Activated naive CD4-positive, alpha-beta T cell treated with anti-CD3 and anti-CD28 coated beads, Interleukin-2, amount 10 ng/mL, durations not matched to agents 7 days and 5 days (primary cell): ENCODE measurements at places on chromosomes 4 and X.

GRCh38 chr4:1927675-1928074, 56.5 kb downstream of the NSD2 start:
- no peak for DNase-seq

DNA sequence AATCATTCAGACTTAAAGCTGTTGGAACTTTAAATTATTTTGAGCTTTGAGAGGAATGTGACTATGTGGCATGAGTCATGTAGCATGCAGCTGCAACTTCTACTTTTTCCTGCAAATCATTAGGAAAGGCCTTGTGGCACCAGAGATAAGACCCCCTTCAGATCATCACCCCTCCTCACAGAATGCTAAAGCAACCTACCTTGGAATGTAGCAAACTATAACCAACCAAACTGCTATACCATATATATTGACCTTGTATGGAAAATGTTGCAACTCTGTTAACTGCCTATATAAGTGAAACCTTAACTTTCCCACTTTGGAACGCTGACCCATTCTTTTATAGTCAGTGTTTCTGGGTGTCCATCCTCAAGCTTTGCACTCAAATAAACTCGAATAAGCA, 32.0 kb downstream of the ATXN3L start:
- no peak for DNase-seq

GRCh38 chrX:128460835-128461234, 408.6 kb upstream of the ACTRT1 start:
- DNase-seq = no peak

DNA sequence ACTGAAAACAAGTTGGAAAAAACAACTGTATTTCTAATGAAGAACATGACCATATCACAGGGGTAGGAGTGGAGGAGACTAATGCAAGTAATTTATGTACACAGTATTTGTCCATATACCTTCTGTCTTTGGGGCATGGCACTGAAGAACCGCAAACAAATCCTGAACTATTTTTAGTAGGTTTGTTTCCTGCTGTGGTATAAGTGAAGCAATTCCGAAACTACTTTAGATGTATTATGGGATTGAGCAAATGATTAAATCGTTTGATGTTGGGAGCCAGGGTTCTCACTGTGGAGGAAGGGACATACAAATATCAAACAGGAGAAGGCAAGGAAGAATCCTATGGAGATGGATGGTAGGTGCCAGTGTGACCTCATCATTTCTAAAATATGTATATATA, 18.9 kb upstream of the SH3KBP1 start:
- no peak for DNase-seq

- no peak for DNase-seq
Measured at GRCh38 chr4:168059251-168059650, 33.1 kb upstream of the ANXA10 start.

- no peak for DNase-seq
Measured at GRCh38 chr4:42420140-42420539, 22.9 kb downstream of the SHISA3 start.

- no peak for DNase-seq
Measured at GRCh38 chr4:140236654-140237169, 82.7 kb upstream of the MAML3 start.

GRCh38 chr4:2415881-2416563, 2.4 kb downstream of the ZFYVE28 start:
- DNase-seq = no peak

GRCh38 chrX:155314260-155314659, 20.2 kb downstream of the CLIC2 start:
- DNase-seq = no peak

DNA sequence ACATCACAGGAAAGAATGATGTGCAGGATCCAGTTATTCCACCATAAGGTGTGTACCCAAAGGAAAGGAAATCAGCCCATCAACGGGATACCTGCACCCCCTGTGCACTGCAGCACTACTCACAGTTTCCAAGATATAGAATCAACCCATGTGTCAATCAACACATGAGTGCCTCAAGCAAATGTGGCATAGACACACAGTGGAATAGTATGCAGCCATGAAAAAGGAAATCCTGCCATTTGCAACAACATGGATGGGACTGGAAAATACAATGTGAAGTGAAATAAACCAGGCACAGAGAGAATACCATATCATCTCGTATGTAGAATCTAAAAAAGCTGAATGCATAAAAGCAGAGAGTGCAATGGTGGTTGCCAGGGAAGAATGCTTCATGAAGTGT, 53.3 kb downstream of the DHRSX start:
- no peak for DNase-seq

DNA sequence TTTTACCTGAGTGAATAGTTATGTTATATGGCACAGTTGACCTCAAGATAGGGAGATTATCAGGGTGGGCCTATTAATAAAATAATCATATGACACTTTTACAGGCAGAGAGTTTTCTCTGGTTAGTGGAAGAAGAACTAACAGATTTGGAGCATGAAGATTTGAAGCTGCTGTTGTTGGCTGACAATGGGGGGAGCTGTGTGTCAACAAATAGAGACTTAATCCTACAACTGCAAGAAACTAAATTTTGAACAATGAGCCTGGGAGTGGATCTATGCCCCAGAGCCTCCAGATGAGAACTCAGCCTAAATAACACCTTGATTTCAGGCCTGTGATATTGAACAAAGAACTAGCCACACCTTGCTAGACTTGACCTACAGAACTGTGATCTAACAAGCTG, 7.2 kb upstream of the CCSER1 start:
- DNase-seq = no peak

- no peak for DNase-seq
Measured at GRCh38 chr4:88148560-88148959, 9.9 kb downstream of the ABCG2 start.

DNA sequence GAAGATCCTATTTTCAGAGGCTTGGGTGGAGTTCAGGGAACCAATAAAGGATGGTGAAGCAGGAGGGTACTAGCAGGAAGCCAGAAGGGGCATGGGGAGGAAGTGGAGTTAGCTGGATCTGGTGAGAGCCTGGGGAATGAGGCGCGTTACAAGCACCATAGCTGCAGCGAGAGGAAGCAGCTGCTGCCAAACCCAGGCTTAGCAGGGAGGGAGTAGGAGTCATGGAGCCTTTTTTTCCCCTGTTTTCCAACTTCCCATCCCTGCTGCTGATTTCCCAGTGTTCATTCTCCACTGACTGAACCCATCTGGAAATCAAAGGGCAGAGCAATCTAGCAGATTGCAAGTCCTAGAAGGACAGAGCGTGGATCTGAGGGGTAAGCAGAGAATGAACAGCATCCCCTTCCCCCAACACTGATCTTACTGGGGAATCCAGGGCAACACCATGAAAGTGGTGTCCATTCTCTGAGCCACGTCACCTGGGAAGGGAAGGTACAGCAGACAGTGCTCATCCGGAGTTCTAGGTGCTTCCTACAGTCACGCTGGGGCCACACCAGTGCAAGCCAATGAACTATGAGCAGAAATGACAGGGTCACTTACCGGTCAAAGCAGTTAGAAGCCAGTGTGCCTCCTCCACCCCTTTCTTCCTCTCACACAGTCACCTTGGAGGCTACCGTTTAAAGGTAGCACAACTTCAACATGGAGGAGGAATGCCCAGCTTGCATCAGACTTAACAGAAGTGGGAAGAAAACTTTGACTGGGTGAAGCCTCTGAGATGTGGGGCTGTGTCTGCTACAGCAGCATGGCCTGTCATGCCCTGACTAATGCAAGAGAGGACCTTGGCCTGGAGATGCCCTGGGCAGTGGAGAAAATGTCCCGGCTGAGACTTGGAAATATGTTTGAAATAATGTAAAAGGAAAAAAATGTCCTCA, 36.7 kb downstream of the SMIM20 start:
- no peak for DNase-seq

- DNase-seq = peak; percentile 59
Measured at GRCh38 chrX:103215425-103215991, 600 bp downstream of the BEX4 start.

DNA sequence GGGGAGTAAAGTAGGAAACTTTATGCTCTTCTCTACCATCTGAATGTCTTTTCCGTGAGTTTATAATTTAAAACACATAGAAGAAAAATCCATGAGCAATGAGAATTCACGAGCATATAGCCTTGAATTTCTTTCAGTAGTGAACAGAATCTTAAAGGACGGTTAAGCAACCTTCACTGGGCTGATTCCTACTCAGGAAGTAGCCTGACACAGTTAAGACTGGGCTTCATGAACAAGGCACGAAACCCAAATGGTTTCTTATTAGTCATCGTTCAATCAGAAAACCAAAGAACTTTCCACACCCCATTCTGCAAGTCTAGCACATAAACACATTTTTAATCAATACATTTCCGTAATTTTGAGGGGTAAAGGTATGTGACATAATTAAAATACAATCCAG, 95.8 kb downstream of the SH3KBP1 start:
- DNase-seq = no peak

DNA sequence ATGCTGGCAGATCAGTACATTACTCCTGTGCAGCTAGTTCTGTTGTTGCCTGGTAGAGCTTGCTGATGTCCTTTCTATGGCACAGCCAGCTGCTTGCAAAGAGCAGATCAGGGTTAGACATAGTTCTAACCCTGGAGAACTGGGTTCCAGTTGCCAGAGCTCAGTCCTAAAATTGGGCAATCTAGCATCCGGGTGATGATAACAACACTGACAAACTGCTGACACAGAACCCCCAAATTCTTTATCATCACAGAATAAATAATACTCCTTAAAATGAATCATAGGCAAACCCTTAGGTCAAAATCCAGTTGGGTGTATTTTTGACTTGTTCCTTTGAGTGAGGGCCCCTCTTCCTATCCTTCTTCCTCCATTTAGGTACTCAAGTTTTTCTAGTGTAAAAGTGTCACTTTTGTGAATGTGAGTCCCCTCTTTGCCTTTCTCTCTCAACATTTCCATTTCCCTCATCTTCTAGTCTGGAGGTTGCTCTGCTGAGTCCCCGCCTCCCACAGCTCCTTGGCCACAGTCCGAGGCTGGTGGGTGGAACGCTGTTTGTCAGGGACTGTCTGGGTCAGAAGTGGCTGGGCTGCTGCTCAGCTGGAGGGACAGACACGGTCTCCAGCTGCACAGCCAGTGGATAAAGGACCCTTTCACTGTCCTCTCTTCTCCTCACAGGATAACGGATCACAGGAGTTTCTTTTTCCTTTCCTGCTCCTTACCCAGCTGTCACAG, 93.6 kb upstream of the RASGEF1B start:
- DNase-seq = no peak

- peak; percentile 75 for DNase-seq
Measured at GRCh38 chr4:165493359-165493758, 114.6 kb downstream of the CPE start.

- no peak for DNase-seq
Measured at GRCh38 chr4:38099020-38099600, 138.9 kb downstream of the PTTG2 start.

DNA sequence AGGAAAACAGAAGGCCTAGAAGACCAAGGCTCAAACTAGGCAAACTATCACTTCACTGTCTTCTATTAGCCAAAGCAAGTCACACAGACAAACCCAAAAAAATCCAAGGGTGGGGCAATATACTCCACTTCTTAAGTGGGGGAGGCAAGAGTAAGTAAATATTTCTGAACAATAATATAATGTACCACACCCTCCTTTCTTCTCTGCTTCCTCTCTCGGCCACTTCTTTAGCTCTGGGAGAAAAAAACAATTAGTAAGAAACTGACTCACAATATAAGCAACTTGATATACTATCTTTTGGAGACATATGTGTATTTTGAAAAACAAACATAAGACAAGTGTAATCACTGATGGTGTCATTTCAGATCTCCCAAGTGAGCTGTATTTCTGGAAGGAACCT, 14.8 kb downstream of the DCAF8L1 start:
- DNase-seq = no peak

DNA sequence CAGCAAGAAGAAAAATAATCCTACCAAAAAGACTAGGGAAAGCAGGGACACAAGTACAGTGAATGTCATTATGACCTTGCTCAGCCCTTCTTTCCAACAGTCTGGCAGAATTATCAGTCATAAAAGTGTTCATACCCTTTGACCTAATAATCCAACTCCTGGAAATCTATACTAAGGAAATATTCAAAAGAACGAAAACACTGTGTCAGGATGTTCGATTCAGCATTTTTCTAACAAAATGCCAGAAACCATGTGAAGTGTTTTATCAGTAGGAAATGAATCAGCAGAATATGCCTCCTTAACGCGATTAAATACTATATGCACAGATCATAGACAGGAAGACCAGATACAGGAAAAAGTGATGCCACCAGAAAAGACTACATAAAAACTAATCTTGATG, 16.2 kb upstream of the S100G start:
- DNase-seq = no peak

DNA sequence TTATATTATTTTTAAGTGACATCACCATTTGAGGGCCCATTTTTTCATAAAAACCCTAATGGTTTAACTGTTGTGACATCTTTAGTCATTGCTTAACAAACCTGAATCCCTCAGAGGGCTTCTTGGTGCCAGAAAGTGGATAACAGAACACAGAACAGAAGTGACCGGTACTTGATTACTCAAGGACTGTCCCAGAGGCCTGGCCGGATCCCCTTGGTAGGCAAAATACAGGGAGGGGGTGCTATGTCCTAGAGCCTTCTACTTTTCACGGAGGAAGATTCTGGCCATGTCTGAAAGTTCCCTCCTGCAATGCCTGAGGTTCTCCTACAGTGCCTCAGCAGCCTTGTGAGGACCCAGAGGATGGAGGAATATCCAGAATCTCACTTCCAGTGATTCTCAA, 94.3 kb upstream of the DCLK2 start:
- DNase-seq = no peak

- no peak for DNase-seq
Measured at GRCh38 chr4:152293527-152293926, 242.4 kb downstream of the FBXW7 start.

GRCh38 chr4:150368667-150369066, 213.3 kb upstream of the MAB21L2 start:
- DNase-seq = no peak

GRCh38 chr4:24141836-24142235, 252.0 kb upstream of the PPARGC1A start:
- no peak for DNase-seq

DNA sequence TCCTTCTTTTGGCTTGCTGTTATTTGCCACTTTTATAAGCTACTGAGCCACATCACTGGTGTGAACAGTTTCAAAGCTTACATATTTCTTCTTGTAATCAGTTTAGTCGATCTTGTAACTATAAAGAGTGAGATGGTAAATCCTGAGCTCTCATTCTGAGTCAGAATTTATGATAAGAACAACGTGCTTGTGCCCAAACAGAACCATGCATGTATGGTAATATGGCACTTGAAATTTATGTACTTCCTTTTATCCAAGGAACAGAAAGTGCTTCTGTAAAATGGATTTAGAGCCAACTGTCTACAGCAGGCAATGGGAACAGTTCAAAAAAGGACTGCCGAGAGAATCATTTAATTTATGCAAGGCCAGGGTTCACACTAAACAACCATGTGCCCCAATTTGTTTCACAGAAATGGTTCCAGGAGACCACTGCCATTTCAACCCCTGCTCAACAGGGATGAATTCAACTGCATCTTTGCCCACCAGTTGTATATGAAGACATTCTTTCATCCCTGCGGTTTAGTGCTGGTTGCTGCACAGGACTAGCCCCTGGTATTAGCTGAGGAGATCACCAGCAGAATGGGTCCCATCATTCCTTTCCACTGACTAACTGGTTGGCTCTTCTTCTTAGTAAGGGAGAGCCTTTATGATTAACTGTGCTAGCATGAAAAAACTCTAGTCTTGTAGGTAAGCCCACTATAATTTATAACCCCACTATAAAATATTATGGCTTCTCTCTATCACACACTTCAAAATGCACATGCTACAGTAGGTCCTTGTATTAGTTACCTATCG, 162.9 kb upstream of the PGRMC2 start:
- no peak for DNase-seq
